ENCODE measurements at places on chromosomes 3 and 15.

GRCh38 chr3:192422997-192423342 is 304.4 kb downstream of the FGF12 start:
- DNase-seq, result no peak

GRCh38 chr15:40102897-40103858 is 5.5 kb downstream of the BMF start:
- DNase-seq, result no peak

DNA sequence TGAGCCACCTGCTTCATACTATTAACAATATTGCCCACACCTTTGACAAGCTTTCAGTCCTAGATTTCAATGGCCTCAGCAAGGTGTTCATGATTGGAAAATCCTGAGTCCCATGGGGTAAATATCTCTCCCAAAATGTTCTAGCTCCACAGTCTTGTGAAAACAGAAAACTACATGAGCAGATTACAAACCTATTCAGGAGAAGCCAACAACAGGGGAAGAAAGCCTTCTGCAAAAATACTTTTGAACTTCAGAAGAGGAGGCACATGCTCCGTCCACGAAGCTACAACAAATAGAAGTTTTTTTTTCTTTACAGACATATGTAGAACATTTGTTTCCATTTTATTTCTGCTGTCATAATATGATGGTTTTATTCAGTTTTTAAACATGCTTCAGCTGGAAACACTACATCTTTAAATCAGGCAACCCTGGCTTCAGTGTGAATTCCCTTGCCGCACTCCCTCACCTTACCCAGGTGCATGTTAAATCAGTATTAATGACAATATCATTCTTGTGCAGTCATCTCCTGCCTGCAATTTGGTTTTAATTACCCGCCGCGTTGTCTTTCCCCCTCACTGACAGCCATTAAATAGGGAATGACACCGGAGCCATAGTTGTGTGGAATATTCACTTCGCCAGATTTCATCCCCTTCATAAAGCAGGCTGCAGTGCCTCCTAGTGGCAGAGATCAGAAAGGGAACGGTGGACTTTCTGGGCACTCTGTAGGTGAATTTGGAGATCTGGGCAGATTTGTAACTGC is 725.5 kb upstream of the ARRDC4 start:
- no peak for DNase-seq

- DNase-seq, result no peak
Measured at GRCh38 chr15:38187630-38188313, 64.9 kb upstream of the SPRED1 start.

DNA sequence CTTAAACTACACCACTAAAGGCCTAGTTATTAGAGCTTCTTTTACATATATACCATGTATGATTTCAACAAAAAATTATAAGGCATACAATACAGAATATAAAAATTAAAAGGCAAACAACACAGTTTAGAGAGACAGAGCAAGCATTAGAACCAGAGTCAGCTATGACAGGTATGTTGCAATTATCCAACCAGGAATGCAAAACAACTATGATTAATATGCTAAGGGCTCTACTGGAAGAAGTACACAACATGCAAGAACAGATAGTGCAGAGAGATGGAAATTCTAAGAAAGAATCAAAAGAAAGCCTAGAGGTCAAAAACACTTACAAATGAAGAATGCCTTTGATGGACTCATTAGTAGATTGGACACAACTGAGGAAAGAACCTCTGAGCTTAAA is 39.6 kb downstream of the CCDC54 start:
- no peak for DNase-seq

GRCh38 chr3:180548050-180548449 is 53.9 kb upstream of the TTC14 start:
- no peak for DNase-seq

- DNase-seq, result no peak
Measured at GRCh38 chr15:77305953-77306352, 114.0 kb downstream of the PEAK1 start.

- peak; percentile 7 for DNase-seq
Measured at GRCh38 chr15:92521624-92522008, 127.9 kb downstream of the ST8SIA2 start.

DNA sequence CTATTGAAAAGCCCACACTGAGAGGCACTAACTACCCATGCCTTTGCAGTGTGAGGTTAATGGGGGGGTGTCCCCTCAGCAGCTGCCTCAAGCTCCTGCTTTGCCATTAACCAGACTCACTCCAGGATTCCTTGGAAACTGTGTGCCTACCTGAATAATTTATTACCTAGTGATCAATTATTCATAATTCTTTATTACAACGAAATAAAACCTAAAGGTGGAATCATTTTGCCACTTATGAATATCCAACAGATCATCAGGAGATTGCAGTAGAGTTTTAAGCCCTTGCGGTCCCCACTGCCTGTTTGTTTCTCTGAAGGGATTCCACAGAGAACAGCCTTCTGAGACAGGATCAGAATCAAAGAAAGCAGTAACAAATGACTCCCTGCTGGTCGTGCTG is 23.3 kb downstream of the NEK11 start:
- no peak for DNase-seq

GRCh38 chr3:50146316-50146901 is 8.7 kb upstream of the SEMA3F start:
- no peak for DNase-seq

GRCh38 chr15:86197770-86198169 is 118.1 kb downstream of the AGBL1 start:
- no peak for DNase-seq

GRCh38 chr15:92385096-92385495 is 8.6 kb upstream of the ST8SIA2 start:
- no peak for DNase-seq

- DNase-seq, result no peak
Measured at GRCh38 chr15:51909584-51909983, 62.0 kb downstream of the LEO1 start.

DNA sequence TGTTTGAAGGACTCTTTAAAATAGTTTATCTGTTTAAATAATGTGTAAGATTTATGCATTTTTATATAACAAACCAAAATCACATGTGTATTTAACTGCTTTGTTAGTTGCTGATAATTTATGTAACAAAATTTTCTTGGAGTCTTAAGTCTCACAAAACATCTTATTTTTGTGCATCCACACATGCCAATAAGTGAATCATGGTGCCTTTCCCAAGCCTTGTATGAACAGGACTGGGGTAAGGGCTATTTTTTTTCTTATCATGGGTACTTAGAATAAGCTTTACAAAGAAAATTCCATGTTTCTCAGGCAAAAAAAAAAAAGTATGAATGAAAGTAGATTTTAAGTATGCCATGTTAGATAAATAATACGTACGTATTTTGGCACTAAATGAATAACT is 132.9 kb upstream of the LRRFIP2 start:
- DNase-seq, result no peak
